ENCODE measurements at places on chromosomes 7 and 10.

GRCh38 chr7:29898301-29898700, 91.3 kb downstream of the SCRN1 start:
- no peak for DNase-seq

DNA sequence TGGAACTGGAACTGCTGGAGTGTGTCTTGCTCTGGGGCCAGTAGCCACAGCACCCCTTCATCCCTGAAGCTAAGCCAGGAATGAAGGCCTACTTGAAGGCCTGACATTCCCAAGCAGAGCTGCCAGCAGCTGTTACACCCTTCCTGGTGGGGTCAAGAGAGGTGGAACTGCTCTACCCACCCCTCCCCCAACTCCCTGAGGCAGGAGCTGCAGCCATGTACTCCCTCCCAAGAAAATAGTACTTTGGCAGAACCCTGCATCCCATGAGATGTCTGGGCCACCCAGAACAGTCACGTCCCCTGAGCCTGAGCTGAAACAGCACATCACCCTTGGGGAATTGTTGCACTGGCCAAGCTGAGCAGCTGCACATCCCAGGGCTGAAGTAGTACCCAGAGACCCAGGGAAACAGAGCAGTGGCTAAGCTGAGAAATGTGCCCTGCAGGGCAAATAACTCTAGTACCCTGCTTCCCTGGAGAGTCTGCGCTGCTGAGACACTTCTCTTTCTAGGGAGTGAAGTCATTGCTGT, 63.4 kb upstream of the PLA2G12B start:
- DNase-seq, result no peak

GRCh38 chr7:67637023-67637358, 640.4 kb downstream of the TYW1 start:
- DNase-seq, result no peak

- no peak for DNase-seq
Observed at GRCh38 chr10:92413011-92413410, 122.0 kb downstream of the MARCHF5 start.

GRCh38 chr10:47240173-47240572, 59.8 kb upstream of the GDF10 start:
- no peak for DNase-seq

- DNase-seq, result no peak
Observed at GRCh38 chr7:81503336-81503735, 266.5 kb downstream of the HGF start.

DNA sequence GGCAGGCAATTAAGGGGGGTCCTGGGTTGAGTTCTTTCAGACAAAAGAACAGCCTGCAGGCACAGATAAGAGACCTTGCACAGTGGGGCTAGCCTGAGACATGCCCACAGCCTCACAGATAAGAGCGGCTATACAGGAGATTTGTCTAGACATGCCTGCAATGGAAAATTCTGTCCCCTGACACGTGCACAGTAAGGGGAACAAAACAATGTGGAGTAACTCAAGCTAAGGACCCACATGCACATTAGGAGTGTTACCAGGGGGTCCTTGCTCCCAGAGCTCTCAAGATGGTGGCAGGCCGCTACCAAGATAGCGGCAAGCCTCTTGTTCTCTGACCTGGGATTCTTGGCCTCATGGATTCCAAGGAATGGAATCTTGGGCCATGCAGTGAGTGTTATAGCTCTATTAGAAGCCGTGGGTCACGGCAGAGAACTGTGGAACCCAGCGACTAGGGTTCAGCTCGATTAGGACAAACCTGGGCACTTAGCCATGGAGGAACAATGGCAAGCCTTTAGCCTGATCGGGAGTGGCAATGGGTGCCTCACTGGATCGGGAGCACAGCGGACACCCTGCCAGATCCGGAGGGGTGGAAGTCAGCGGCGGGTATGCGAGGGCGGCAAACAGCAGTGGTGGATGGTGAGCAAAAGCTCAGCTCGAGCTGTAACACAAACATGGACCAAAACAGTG, 196.9 kb downstream of the CCSER2 start:
- no peak for DNase-seq

GRCh38 chr10:28839600-28840007, 162.3 kb downstream of the BAMBI start:
- DNase-seq, result peak; percentile 30

DNA sequence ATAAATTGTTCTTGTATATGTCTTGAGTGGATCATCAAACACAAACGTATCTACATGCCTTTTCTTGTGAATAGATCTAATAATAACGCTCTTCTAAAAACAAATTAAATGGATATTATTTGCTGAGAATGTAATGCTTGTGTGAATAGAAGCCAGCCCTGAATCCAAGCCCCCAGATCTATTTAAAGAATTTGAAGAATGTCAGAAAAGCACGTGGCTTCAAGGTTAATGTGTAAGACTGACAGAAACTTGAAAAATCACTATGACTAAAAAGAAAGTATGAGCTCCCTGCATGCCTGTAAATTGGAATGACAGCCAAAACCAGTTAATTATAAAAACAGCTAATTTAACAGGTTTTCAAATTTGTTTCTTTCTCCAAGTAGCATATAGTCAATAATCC, 43.2 kb upstream of the ATRNL1 start:
- DNase-seq, result peak; percentile 69

- no peak for DNase-seq
Observed at GRCh38 chr10:49593998-49594397, 16.1 kb upstream of the SLC18A3 start.

GRCh38 chr10:103748020-103748419, 107.4 kb downstream of the SH3PXD2A start:
- no peak for DNase-seq

GRCh38 chr10:24382979-24383663, 174.2 kb downstream of the KIAA1217 start:
- no peak for DNase-seq

GRCh38 chr10:16809074-16809718, 8.0 kb downstream of the RSU1 start:
- peak; percentile 18 for DNase-seq

- DNase-seq, result no peak
Observed at GRCh38 chr7:122035876-122036275, 108.2 kb downstream of the AASS start.

DNA sequence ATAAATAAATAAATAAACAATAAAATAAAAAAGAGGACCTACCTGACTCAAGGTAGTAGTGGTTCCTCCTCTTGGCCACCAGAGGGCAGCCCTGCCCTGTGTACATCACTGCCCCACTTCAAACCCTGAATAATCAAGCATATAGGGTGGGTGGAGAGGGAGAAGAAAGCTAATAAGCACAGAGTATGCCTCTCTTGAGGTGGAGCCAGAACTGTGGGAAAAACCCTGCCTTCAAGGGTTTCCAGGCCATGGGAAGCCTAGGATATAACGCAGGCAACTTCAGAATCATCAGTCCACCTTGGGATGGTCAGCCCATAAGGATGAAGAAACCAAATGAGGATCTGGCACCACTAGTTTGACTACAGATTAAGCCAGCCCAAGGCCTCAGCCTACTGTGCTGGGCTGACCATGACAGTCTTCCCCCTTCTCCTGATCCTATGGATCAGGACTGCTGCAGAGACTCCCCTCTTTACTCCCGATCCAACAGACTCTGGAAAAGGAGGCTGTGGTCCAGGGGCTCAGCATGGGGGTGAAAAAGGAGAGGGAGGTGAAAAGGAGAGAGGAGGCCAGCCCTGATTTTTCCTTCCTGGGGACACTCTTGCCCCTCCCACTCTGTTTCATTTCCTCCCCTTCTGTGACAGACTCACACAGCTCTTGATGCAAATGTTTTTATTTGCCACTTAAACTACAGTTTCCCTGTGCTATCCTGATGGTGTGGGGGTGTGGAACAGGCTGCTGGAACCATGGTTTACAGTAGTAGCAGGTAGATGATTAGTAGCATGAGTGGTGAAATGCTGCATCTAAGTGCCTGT, 10.1 kb downstream of the AVPI1 start:
- peak; percentile 51 for DNase-seq

DNA sequence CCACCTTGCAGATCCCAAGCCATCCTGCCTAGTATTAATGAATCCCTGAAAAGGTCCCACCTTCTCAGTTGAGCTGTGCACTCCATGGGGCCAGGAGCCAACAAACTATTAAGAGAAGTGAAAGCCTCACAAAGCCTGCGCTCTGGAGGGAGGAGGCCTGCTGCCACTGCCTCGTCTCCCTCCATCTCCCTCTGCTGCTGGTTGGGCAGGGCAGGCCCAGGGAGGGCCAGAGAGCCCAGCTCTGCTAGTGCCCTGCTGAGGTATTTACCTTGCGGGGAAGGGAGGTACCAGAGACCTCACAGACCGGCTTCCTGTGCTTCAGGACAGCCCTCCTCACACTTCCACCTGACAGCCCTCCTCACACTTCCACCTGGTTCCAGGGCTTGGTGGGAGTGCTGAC, 171.5 kb downstream of the SH3PXD2A start:
- DNase-seq, result no peak

DNA sequence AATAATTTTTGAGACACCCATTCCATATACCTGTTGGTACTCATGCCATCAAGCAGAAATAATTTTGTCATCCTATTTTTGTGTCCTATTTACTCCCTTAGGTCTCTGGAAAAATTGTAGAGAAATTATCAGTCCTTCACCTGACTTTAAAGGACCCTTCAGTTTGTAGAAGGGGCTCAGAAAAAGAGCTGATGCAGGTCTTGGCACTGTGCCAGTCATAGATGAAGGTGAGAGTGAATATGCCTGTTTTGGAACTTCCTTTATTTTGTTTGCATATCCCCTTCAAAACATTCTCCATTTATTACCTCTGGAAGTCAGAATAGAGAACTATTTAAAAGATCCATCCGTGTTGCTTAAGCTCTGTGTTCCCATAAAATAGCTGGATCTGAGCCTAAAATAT, 321.0 kb upstream of the TPK1 start:
- no peak for DNase-seq

GRCh38 chr7:70259502-70259901, 661.2 kb downstream of the AUTS2 start:
- peak; percentile 59 for DNase-seq

DNA sequence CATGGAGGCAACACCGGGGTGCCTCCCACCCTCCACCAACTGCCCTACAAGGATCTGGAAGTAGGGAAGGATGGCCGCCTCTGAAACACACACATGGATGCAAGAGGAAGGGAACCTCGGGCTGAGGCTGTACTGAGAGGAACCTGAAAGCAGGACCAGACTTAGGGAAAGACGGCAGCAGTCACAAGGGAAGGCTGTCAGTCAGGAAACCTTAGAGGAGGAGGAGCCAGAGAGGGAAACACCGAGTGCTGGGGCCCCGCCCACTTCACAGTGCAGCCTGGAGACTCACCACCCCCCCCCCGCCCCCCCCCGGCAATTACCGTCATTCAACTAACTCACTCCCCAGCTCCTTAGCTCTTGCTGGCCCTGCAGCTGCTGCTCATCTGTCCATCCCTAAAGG, 2.5 kb downstream of the CYREN start:
- no peak for DNase-seq

DNA sequence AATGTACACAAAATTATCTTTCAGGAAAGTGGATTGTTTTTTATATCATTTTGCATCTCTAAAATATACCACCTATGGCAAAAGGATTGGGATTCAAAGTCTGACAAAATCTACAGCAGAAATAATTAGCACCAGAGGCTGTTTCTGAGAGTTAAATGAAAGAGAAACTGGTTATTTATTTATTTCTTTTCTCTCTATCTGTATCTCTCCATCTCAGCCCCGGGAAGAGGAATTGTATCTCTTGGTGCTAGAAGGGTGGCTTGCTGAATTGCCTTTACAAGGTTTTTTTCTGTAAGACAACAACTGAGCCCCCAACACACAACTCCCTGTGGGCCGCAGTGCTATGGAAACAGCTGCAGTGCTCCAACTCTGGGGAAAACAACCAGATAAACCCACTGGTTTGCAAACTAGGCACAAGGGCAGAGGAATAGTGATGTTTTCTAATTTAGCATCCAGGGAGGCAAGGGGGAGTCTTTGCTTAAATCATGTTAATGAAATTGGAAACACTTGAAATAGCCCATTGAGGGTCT, 249.0 kb downstream of the KCNMA1 start:
- no peak for DNase-seq

DNA sequence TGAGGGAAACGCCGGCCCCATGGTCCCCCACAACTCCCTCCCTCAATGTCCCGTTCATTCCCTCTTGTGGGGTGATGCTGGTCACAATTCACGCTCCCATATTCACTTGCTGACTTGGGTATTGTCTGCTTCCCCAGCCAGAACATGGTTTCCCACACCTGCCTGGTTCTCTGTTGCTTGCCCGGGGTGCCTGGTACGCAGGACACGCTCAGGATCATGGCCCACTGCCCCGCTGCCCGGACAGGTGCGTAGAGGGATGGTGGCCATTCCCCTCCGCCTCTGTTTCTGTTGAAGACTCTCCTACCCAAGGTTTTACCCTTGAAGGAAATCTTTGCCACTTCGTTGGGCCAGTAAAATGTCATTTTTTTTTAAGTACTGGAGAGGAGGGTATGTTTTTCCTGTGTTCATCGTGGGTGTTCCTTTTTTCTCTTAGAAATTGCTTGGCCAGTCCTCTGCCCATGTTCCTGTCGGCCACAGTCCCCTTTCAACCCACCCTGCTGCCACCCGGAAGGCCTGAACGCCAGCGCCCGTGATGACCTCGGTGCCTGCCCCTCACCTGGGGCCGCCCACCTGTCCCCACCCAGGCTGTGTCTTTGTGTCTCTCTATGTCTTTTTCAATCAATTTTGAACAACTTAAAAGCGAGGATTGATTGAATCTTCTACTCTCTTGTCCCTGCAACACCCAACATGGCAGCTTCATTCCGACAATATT, 38.2 kb downstream of the FOXL3 start:
- no peak for DNase-seq

DNA sequence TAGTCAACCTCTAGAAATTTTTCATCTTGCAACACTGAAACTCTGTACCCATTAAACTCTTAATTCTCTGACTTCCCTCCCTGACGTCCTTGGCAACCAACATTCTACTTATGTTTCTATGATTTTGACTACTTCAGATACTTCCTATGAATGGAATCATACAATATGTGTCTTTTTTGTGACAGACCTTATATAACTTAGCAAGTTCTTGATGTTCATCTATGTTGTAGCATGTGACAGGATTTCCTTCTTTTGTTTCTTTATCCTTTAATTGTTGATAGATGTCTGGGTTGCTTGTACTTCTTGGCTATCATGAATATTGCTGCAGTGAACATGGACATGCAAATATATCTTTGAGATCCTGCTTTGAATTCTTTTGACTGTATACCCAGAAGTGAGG, 240.8 kb downstream of the ADK start:
- DNase-seq, result no peak

- DNase-seq, result no peak
Observed at GRCh38 chr7:108367314-108367713, 88.9 kb downstream of the NRCAM start.

DNA sequence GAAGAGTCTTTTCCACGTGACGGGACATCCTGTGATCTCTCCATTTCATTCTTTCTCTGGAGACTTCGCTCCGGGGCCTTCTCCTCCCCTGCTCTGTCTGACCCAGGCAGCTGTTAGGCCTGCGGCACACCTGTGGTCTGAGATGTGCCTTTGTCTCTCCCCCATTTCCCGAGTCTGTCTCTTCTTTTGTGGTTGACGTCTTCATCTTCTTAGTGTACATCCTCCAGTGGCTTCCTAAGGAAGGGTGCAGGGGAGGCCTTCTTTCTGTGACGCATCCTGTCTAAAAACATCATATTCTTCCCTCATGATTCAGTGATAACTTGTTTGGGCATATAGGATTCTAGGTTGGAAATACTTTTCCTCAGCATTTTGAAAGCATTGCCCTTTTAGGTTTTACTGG, 17.2 kb upstream of the ATP6V0E2 start:
- DNase-seq, result no peak

- no peak for DNase-seq
Observed at GRCh38 chr7:158581440-158582088, 6.1 kb downstream of the PTPRN2 start.

- DNase-seq, result no peak
Observed at GRCh38 chr7:142808461-142808801, 37.7 kb downstream of the PRSS2 start.

Data from fibroblast of skin of right quadriceps (primary cell).